Heart right ventricle (tissue), 16 donors: ENCODE measurements at places on chromosomes 2 and 18. TPM values are rescaled to one million over a fixed set of nuclear protein-coding genes. Genes with fewer than 3 reads are reported as not detected.

RIF1 gene
- total RNA-seq: 11.7 TPM

- H3K4me1 ChIP-seq: no peaks in the 10 kb centered on the region
- no peak overlapping the region for H3K4me3 ChIP-seq
- H3K36me3 ChIP-seq: no peaks in the 10 kb centered on the region
- no peaks in the 10 kb centered on the region for H3K27me3 ChIP-seq
- H3K27ac ChIP-seq: no peak overlapping the region
Observed at GRCh38 chr2:111685342-111685741, 198.7 kb downstream of the ANAPC1 start.

LHCGR gene
- 0.64 TPM for total RNA-seq

GRCh38 chr2:84969511-84970209, 1.3 kb upstream of the KCMF1 start:
- peak overlapping the region; percentile 87 for H3K27ac ChIP-seq
- peak overlapping the region; percentile 76 for H3K4me3 ChIP-seq
- no peaks in the 10 kb centered on the region for H3K27me3 ChIP-seq

GRCh38 chr2:19979932-19980331, 10.0 kb downstream of the WDR35 start:
- H3K36me3 ChIP-seq: peaks cover 5% of the 10 kb centered on the region
- no peaks in the 10 kb centered on the region for H3K27me3 ChIP-seq
- H3K4me1 ChIP-seq: no peaks in the 10 kb centered on the region
- no peak overlapping the region for H3K27ac ChIP-seq
- no peak for DNase-seq

STARD6 gene
- total RNA-seq: not detected

EIF2AK3 gene
- total RNA-seq: 7.8 TPM
